ENCODE measurements at places on chromosomes 2 and 18.

DNA sequence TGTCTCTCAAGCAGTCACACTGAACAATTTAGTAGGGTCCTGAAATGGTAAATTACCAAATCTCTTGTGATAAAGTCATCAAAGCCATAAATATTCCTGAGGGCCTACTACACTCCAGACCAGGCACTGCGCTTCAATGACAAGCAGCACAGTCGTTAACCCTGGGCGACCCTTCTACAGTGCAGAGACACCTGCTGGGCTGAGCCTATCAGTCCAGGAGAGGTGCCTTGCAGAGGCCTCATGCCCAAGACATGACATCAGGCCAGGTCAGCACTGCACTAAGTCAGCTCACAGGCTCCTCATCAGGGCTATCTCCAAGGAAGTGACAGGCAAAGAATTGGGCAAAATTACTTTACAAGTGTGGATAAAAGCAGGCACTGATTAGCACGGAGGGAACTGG lies 166.4 kb upstream of the EPB41L3 start:
- no peak for DNase-seq

- no peak for DNase-seq
These were observed 53.2 kb upstream of the CYRIA start for GRCh38 chr2:16718576-16719484.

DNA sequence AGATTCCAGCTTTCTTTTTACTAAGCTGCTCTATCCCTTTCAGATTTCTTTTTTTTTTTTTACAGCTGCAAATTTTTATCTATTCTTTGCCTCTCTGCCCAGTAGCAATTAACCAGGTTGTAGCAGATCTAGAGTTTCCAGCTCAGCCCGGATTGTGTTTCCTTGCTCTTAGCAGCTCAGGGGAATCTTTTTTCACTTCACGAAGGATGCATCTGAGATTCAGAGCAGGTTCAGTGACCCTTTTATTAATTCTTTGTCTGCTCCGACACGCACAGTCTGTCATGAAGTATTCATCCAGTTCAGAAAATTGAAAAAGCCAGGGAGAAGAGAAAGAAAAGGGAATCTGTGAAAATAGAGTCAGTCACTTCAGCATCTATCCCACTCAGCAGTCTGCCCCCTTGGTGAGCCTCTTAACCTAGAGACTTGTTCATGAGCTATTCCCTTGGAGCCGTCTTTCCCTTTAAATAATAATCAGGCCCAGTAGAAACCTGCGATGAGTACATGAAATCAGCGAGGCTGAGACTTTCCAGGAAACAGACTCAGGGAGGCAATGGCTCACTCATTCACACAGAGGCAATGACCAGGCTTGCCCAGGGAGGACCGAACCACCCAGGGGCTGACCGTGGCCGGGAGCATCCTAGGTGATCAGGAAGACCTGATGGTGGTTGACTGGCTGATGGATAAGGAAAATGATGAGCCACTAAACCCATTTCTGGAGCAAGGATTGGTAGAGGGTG lies 103.4 kb upstream of the ITGA6 start:
- no peak for DNase-seq

DNA sequence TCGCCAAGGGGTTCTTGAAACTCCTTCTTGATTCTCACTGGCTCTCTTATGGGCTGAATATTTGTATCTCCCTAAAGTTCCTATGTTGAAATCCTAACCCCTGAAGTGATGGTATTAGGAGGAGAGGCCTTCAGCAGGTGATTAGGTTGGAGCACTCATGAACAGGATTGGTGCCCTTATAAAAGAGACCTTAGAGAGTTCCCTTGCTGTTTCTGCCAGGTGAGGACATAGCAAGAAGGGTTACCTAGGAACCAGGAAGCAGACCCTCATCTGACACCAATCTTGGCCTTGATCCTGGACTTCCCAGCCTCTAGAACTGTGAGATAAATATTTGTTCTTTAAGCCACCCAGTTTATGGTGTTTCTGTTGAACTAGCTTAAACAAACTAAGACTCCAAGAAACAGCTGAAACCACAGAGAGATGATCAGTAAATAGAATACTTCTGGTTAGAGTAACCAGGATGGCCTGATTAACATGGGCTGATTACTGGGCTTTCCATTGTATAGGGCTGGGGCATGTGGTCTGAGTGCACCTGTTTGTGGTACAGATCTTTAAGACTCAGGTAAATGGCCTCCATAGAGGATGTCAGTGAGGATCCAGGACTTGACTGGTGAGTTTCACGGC lies 7.7 kb upstream of the CDC42EP3 start:
- no peak for DNase-seq

DNA sequence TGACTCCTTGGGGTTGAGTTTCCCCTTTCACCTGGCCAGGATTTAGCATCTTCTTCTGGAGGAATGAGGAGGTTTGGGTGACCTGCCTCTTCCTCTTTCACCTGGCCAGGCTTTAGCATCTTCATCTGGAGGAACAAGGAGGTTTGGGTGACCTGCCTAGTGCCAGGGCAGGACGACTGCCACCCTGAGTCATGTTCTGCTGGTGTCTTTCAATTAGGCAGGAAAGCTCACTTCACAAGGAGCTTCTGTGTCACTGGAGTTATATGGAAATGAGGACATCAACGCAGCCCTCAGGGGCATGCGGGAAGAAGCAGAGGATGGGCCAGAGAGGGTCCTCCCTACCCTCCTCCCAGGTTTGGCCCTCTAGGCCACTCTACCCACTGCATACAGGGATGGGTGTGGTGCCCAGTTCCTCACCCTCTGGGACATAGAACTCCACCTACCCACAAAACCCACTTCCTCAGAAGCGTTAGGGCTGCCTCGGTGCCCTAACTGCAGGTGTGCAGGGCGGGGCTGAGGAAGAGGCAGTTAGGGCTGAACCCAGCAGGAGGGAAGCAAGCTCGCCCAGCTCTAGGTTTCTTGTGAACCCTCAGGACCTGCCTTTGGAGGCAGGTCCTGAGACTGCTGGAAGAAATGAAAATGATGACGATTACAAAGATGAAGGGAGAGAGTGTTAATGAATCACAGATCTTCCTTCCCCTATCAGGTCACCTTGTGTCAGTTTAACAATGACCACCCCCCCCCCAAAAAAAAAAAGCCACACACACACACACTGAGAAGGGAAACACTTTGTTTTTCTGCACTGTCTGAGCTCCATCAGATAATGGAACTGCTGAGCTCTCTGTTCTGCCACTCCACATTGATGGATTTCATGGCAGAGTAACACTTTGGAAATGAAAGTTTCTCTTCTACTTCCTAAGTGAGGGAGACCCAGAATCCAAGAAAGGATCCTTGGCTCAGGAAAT lies 71.0 kb downstream of the ARL4C start:
- DNase-seq, result no peak

GRCh38 chr2:176068419-176068832 lies 15.3 kb downstream of the EVX2 start:
- DNase-seq, result no peak

- DNase-seq, result peak; percentile 15
These were observed 10.7 kb upstream of the ADCY3 start for GRCh38 chr2:24930768-24931167.

DNA sequence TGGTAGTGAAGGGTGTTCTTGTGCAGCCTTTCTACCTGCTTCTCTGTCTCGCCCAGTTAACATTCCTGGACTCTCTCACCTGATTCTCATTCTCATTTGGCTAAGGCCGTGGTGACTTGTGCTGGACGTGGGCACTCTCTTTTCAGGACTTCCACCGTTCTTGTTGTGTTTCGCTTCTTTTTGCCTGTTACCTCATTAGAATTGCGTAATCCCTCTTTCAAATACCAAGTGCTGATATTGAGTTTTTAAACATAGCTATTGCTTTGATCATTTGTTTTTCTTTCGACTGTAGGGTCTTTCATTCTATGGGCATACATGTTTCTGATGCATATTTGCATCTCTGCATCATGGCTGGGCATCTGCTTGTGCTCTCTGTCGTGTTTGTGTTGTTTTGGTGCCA lies 287.0 kb downstream of the ALPK2 start:
- no peak for DNase-seq

DNA sequence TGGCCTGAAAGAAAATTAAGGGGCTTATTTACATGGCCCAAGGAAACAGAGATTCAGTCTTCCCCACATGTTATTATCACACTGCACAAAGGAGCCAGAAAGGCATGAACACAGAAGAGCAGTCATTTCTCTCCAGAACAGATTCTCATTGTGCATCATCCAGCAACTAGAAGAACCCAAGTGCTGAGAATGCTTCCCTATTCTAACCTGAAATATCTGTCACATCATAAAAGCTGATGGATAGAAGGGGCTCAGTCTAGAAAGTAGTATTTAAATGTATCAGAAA lies 145.8 kb downstream of the TMEM163 start:
- no peak for DNase-seq

GRCh38 chr18:12307701-12308385 lies at the start of gene TUBB6:
TSS of gene TUBB6 (plus strand) at chr18:12308241. CDS start at chr18:12308293, 52 bp downstream.
- DNase-seq, result peak; percentile 84

DNA sequence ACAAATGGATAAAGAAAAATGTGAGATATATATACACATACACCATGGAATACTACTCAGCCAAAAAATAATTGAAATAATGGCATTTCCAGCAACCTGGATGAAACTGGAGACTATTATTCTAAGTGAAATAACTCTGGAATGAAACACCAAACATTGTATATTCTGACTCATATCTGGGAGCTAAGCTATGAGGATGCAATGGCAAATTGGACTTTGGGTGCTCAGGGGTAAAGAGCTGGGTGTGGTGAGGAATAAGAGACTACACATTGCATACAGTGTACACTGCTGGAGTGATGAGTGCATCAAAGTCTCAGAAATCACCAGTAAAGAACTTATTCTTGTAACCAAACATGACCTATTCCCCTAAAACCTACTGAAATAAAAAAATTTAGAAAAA lies 636.0 kb upstream of the LRATD1 start:
- no peak for DNase-seq

DNA sequence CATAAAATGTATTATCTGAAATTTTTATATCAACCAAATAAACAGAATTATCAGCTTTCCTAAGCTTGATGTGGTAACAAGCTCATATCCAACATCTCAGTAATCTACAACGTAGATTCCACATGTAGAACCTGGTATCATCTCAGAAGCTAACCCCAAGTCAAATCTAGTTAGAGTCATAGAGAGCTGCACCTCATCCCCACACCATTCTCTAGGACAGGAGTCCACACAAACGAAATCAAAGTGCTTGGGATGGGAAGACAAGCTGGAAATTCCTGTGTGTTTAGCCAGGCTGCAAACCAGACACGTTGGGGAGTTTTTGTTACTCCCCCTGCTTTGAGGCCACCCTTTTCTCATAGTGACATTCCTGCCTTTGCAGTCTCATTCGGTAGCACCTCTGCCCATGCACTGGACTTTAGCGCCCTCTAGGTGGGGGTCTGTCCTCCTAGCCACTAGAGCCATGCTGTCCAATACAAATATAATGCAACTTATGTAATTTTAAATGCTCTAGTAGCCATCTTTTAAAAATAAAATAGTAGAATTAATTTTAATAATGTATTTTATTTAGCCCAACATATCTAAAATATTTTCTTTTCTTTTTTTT lies 28.1 kb upstream of the SATB2 start:
- peak; percentile 35 for DNase-seq

DNA sequence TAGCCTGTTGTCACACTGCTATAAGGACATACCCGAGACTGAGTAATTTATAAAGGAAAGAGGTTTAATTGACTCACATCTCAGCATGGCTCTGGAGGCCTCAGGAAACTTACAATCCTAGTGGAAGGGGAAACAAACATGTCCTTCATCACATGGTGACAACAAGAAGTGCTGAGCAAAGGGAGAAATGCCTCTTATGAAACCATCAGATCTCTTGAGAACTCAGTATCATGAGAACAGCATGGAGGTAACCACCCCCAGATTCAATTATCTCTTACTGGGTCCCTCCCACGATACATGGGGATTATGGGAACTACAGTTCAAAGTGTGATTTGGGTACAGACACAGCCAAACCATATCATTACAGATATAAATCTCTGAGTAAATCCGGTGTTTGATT lies 148.7 kb downstream of the PRPF40A start:
- no peak for DNase-seq

DNA sequence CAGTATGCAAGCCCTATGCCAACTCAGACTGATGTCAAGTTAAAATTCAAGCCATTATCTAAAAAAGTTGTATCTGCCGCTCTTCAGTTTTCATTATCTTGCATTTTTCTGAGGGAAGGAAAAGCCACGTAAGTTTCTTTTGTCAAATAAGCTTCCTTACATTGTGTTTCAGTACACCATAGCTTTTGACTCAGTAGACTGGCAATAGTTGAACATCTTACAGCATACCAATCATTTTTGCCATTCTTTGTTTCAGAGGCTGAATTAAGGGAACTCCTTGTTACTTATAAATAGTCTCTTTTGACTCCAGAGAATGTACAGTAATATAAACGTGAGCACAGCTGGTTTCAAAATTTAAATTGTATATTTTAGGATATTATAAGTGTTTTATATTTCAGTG lies 120.6 kb downstream of the EHBP1 start:
- peak; percentile 79 for DNase-seq

DNA sequence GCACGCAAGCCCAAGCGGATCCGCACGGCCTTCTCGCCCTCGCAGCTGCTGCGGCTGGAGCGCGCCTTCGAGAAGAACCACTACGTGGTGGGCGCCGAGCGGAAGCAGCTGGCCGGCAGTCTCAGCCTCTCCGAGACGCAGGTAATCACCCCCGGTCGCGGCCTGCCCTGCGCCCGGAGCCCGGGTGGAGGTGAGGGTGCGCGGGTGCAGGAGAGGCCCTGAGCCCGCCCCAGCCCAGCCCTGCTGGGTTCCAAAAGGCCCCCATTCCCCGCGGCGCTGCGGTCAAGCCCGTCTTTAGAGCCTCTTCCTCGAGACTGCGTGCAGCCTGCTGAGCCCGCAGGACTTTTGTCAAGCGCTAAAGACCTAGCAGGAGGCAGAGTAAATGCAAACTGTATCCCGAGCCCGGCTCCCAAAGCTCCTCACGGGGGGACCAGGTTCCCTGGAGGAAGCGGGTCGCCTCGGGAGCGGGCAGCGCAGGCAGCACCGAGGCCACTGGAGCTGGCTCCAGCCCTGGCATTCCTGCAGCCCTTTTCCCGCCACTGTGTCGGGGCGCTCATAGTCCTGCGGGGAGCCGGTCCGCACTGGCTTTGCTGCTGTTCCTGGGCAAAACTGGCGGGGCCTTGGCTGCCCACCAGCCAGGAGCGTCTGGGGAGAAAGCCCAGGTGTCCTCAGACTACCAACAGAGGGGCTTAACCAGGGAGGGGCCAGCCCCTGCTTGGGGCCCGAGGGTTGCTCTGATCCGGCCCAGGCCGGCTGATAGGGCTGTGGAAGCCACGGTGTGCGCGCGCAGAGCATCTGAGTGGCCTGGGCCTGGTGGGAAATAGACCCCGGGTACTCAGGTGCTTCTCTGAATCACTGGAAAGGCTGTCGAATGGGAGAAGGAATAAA lies 7.3 kb downstream of the EMX1 start:
- DNase-seq, result no peak

DNA sequence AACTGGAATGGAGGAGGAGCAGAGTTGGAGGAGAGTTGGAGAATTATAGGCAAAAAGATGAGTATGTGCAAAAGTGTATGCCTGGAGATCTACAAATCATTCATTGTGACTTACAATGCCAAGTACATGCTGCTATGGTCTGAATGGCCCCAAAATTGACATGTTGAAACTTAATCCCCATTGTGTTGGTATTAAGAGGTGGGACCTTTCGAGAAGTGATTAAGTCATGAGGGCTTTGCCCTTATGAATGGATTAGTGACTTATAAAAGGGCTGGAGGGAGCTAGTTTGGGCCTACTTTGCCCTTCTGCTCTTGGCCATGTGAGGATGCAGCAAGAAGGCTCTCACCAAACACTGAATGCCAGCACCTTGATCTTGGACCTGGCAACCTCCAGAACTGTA lies 6.3 kb upstream of the RBMS1 start:
- DNase-seq, result no peak

GRCh38 chr2:233259730-233260129 lies 8.3 kb downstream of the ATG16L1 start:
- no peak for DNase-seq
